Inflammatory macrophage (primary cell): ENCODE measurements at places on chromosomes 6 and 20.

GRCh38 chr6:49636713-49637349 is at the start of gene RHAG:
Gene RHAG (minus strand): TSS chr6:49636839. CDS start chr6:49636812, 27 bp downstream.
- no peak for DNase-seq

DNA sequence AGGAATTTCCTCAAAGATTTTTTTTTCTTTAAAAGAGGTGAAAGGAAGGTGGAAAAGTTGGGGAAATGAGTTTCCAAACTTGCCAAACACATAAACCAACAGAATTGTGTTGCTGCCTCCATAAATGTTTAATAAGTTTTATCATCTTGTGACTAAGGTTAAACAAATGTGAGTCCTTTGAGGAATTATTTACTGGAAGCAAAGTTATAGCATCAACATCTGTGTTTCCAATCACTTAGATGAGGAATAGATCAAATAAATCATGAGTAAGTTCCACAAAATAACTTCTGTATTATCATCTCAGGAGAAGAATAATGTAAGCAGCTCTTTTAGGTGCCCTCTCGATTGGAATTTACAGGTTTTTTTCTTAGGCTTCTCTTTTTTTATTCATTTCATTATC is 20.5 kb downstream of the TSHZ2 start:
- DNase-seq: no peak

GRCh38 chr20:60030471-60030870 is 72.2 kb downstream of the CDH26 start:
- no peak for DNase-seq

DNA sequence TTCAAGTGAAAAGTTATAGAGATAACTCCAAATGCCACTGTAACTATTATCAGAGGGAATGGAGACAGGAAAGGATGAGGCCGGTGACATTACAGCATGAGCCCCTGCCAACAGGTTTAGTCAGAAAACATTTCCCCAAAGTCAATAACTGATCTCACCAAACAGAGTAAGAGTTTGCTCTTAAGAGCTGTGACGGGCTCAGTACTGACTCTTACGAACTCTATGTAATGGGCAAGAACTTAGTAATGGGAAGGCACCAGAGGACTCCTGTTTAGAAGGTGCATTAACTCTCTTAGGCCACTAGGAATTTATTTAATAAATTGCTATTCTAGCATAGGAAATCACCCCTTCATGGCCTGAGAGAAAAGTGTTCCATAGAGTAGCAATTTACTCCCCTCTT is 76.8 kb downstream of the SAMD5 start:
- DNase-seq: no peak
